ENCODE measurements at places on chromosomes 16 and 17.

DNA sequence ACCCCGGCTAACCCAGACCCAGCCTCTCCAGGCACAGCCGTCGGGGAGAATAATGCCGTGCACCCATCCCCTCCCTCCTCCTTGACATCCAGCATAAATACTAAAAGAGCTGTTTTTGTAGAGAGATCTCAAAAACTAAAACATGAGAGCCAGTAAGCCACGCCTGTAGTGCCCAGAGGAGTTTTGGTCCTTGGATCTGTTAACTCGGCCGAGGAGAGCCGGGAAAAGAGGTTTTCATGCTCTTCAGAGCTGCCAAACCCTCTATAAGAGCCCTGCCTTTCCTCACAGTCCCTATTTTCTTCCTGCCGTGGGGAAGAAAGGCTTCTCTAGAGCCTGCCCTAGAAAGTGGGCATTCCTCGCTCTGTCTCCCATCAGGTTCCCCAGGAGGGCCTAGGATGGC, 30.2 kb upstream of the NAT9 start:
- DNase-seq: no peak

DNA sequence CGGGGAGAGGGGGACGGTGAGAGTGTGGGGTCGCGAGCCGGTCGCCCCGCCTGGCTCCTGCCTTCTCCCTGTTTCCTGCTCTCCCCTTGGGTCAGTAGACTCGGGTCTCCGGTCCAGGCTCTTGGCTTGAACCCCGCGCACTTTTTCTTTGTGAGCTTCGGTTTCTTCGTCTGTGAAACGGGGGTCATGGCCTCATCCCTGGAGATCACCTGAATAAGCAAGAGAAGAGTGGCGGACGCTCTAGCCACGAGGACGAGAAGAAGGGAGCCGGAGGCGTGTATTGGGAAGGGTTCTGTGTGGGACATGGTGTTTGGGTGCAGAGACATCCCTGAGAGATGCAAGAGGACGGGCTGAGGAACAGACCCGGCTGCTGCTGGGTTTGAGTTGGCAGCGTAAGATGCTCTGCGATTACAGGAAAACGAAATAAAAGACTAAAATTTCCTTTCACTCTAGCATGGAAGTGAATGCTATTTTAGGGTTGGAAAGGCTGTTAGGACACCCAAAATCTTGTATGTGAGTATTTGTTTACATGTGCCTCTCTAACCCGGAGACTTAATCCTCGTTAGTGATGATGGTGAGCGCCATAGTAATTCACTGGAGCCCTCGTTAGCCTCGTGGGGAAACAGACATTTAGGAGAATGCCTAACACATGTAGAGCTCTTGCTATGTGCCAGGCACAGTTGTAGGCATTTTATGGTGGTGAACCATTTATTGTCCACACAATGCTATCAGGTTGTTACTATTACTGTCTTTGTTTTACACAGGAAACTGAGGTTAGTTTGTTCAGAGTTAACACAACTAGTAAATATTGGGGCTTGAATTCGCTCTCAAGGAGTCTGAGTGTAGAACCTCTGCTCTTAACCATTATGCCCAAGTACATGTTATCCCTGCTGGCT, 646 bp downstream of the KIF22 start:
- no peak for DNase-seq

DNA sequence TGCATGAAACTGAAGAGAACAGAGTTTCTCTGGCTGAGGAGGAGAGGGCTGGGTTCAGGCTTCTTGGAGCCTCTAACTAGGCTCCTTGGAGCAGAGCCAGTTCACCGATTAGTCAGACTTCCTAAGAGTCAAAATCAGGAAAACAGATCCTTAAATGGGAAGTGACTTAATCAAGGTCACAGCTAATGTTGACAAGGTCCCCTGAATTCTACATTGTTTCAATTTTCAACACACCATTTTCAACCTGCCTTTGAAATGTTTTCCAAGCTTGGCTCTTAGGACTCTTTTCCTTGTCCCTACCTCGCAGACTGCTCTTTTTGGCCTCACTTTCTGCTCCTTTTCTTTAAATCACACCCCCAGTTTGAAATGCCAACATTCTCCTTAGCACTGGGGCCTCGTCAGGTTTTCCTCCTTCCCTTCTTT, 16.3 kb downstream of the MYL4 start:
- peak; percentile 92 for DNase-seq

- DNase-seq: peak; percentile 30
Observed at GRCh38 chr16:19691161-19691711, 26.8 kb downstream of the KNOP1 start.

DNA sequence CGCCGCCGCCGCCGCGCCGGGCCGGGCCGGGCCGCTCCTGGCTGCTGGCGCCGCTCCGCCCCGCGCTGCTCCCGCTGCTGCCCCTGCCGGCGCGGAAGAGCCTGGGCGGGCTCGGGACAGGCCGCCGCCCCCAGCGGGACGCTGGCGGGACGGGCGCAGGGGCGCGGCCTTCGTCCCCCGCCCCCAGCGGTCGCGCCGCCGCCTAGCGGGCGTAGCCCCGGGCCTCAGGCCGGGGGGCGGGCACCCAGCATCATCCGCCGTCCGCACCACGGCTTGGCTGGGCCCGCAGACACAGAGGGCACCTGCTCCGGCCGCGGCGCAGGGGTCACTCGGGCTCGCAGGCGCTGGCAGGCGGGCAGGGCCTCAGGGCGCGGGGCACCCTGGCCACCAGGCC, at the start of gene AMFR:
Gene AMFR, minus strand, starts transcription at position 107 of the 394 bp plus-strand sequence. CDS start 218 bp downstream, outside the sequence.
- DNase-seq: peak; percentile 87

DNA sequence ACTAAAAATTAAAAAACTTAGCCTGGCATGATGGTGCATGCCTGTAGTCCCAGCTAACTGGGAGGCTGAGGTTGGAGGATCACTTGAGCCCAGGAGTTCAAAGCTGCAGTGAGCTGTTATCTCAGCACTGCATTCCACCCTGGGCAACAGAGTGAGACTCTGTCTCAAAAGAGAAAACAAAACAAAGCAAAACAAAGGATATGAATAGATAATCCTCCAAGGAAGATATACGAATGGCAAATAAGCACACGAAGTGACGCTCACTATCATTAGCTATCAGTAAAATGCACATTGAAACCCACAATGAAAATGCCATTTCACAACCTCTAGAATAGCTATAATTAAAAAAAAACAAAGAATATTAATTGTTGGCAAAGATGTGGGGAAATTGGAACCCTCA, 386.2 kb upstream of the CCL2 start:
- no peak for DNase-seq

- peak; percentile 77 for DNase-seq
Observed at GRCh38 chr17:43907425-43907981, at the start of gene MPP2. MPP2 (minus strand) TSS chr17:43907536; CDS start chr17:43904460, 3,076 bp downstream.

DNA sequence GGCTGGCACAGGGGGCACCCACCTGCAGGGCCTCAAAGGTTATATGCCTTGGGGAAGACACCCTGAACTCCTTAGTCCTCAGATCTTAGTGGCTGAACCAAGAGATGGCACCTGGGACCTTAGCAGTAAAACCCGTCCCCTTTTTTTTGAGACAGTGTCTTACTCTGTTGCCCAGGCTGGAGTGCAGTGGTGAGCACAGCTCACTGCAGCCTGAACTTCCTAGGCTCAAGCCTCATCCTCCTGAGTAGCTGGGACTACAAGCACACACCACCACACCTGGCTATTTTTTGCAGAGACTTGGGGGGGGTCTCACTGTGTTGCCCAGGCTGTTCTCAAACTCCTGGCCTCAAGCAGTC, 237.2 kb downstream of the MRTFB start:
- DNase-seq: no peak

- DNase-seq: peak; percentile 30
Observed at GRCh38 chr17:62617894-62618472, 9.5 kb upstream of the MRC2 start.

DNA sequence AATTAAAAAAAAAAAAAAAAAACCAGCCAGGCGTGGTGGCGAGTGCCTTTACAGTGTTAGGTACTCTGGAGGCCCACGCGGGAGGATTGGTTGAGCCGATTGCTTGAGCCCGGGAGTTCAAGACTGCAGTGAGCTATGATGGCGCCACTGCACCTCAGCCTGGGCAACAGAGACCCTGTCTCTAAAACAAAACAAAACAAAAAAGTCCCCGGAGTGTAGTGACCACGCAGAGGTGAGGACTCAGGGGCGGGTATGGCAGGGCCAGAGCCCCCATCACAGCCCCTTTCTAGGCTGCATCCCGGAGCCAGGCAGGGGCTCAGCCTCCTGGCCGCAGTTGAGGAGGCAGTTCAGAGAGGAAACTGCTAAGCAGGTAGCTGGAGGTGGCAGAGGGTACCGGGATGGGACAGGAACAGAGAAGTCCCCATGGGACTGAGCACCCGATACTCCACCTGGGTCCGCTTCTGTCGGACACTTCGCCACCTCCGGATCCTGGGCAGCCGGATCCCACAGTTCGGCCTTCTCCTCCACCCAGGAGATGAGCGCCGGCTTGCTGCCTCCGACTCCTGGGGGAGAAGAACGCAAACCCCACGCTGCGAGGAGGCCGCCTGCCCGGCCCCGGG, 800 bp downstream of the ZNF747 start:
- no peak for DNase-seq

Data from fibroblast of skin of back (primary cell).